Stimulated activated CD8-positive, alpha-beta memory T cell treated with anti-CD3 and anti-CD28 coated beads, Interleukin-7, amount 100 ng/mL, for 48 hours (primary cell): ENCODE measurements at places on chromosomes 16 and 17.

- no peak for DNase-seq
Observed at GRCh38 chr17:59370593-59371299, 39.3 kb downstream of the YPEL2 start.

GRCh38 chr16:89536886-89537548, 23.5 kb upstream of the RPL13 start:
- DNase-seq: no peak

- DNase-seq: no peak
Observed at GRCh38 chr17:49101054-49101534, 31.5 kb upstream of the B4GALNT2 start.

DNA sequence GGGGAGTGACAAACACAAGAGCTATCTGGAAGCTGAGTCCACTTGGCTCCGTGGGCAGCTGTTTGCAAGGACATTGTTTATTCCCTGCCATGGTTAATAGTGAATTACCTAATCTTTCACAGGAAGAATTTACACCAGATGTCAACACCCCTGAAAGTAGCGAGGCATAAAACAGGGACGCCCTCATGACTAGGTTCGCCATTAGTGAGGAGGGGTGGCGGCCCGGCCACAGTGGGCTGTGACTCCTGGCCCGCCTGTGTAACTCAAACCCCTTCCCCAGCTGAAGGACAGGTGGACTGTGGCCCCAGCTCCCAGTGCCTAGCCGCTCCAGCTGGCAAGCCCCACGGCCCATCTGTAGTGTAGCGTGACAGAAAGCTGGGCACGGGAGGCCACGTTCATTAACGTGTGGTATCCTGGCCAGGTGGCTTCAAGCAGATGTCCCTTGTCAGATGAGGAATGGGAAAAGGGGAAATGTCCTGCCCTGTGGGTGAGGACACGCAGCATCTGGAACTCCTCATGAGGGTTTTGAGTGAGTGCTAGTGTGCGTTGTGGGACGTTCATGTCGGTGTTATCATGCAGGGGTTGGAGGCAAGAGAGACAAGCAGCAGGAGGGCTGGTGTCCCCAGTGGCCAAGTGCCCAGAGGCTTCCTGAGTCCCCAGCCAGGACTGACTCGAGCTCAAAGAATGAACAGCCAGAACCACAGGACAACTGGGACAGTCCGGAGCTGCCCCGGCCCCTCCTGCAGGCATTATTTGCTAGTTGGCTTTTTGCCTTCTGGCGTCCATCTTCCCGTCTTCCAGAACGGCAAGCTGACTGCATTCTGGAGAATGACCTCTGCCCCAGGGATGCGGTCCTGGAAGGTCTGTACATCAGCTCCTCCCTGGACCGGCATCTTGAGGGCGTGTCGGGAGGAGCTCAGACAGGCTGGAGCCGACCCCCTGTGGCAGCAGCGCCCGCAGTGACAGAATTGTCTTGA, 19.2 kb downstream of the KDM8 start:
- no peak for DNase-seq

DNA sequence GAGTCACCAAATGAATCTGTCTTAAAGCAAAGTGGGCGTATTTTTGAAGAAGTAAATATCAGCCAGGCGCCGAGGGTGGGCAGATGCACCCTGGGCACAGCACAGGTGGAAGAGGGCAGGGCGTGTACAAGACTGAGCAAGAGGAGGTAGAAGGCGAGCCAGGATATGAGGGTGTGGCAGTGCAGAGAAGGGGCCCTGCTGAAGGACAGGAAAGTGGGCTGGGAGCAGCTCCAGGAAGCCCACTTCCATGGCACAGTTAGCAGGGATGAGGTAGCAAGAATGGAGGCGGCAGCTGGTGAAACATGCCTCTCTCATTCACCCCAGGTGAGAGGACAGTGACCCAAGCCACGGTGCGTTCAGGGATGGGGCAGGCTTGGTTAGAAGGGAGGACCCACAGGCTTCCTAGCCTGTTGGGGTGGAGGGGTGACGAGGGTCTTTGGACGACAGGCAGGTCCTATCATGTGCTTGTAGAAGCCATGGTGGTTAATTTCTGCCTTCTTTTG, 149.3 kb downstream of the CLEC16A start:
- no peak for DNase-seq

GRCh38 chr16:78310990-78311561, 211.6 kb downstream of the WWOX start:
- DNase-seq: no peak

- DNase-seq: no peak
Observed at GRCh38 chr17:5832886-5833285, 237.3 kb upstream of the WSCD1 start.

DNA sequence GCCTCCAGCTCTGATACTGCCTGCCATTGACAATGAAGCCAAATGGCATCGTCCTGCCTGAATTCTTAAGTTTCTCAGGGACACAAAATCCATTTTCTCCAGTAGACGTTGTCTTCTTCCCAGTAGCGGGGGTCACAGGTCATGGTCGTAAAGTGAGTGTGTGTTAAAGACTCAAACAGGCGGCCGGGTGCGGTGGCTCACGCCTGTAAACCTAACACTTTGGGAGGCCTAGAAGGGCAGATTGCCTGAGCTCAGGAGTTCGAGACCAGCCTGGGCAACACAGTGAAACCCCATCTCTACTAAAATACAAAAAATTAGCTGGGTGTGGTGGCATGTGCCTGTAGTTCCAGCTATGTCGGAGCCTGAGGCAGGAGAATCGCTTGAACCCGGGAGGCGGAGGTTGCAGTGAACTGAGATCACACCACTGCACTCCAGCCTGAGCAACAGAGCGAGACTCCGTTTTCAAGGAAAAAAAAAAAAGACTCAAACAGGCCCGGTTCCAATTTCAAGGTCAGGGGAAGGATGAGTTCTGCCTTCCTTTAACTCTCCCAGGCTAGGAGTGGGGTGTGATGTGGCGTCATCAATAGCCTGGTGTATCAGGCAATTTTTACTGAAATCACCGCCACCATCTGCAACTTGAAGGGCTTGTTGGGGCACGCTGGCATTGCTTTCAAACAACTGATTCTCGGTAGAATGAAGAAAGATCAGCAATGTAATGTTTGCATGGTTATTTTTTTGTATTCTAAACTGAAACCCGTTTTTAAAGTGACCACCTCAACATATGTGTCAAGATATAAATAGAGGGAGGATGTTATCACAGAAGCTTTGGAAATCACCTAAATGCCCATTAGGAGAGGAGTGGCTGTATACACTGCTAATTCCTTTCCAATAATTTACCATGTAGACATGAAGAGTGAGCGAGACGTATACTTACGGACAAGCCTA, 91.0 kb downstream of the WSCD1 start:
- no peak for DNase-seq

GRCh38 chr17:82690786-82691489, 7.6 kb downstream of the RAB40B start:
- no peak for DNase-seq

DNA sequence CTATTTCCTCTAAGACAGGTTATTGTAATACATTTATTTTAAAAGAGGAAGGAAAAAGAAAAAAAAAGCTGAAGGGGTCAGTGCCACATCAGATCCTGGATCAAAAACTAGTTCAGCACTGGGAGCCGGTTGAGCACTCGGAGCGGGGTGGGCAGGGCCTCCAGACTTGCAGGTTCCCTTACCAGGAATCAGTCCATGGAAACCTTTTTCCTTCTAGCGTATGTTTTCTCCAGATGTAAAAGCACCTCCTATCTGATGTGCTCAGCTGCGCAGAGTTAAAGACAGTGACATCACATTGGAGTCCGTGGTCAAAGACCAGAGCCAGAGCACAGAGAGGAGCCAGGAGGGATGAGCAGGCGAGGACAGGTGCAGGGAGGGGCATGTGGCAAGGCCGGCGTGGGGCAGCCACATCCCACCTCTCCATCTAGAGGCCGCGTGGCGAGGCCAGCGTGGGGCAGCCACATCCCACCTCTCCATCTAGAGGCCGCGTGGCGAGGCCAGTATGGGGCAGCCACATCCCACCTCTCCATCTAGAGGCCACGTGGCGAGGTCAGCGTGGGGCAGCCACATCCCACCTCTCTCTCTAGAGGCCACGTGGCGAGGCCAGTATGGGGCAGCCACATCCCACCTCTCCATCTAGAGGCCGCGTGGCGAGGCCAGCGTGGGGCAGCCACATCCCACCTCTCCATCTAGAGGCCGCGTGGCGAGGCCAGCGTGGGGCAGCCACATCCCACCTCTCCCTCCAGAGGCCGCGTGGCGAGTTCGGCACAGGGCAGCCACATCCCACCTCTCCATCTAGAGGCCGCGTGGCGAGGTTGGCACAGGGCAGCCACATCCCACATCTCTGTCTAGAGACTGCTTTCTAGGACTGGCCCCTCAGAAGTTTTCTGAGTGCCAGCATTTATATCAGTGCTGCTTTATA, 166.8 kb upstream of the CHMP6 start:
- no peak for DNase-seq

DNA sequence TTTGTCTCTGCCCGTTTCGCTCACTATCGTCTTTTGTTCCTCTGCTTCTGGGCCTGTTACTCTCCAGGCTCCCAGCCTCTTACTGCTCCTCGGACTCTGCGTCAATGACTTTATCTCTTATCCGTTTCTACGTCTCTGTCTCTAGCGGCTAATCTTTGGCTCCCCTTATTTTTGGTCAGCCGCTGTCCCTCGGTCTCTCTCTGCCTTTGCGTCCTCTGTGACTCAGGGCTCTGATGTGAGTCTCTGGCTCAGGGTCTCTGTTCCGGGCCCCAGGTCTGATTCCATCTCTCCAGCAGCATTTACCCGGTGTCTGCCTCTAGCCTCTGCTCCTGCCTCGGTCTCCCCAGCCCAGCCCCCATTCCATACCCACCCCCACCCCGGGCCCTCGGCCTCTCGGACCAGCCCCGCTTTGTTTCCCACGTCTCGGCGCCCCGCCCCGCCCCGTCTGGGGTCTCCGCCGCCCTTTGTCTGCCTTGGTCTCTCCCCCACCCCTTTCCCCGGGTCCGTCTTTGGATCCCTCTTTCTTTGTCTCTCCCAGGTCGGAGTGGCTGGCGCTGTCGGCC, 547 bp upstream of the ZNF48 start:
- DNase-seq: no peak
